ENCODE measurements at places on chromosomes 6 and 20. TPM values are rescaled to one million over a fixed set of nuclear protein-coding genes. Genes with fewer than 3 reads are reported as not detected.

- DNase-seq = no peak
- H3K4me1 ChIP-seq = no peaks in the 10 kb centered on the region
- no peak overlapping the region for H3K27ac ChIP-seq
- H3K36me3 ChIP-seq = no peaks in the 10 kb centered on the region
- peaks cover 2% of the 10 kb centered on the region for H3K27me3 ChIP-seq
Observed at GRCh38 chr6:163668061-163668426, 253.5 kb downstream of the QKI start.

DNA sequence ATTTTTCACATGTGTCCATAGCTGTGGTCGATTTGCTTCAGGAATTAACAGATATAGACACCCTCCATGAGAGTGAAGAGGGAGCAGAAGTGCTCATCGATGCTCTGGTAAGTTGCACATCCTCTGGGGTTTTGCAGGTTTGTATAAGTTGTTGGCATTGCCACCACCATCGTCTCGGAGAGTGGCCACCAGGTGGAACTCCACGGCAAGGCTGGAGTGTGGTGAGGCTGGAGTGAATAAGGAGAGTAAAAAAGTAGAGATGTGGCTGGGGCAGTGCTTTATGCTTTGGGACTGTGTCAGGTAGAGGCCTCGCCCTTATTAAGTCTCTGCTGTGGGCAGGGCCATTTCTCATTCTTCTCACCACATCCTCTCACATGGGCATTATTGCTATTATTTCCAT, 63.7 kb downstream of the CTNNBL1 start:
- H3K4me3 ChIP-seq = no peak overlapping the region
- peaks cover 4% of the 10 kb centered on the region for H3K36me3 ChIP-seq
- no peak for DNase-seq
- H3K27ac ChIP-seq = no peak overlapping the region
- no peaks in the 10 kb centered on the region for H3K27me3 ChIP-seq

DNA sequence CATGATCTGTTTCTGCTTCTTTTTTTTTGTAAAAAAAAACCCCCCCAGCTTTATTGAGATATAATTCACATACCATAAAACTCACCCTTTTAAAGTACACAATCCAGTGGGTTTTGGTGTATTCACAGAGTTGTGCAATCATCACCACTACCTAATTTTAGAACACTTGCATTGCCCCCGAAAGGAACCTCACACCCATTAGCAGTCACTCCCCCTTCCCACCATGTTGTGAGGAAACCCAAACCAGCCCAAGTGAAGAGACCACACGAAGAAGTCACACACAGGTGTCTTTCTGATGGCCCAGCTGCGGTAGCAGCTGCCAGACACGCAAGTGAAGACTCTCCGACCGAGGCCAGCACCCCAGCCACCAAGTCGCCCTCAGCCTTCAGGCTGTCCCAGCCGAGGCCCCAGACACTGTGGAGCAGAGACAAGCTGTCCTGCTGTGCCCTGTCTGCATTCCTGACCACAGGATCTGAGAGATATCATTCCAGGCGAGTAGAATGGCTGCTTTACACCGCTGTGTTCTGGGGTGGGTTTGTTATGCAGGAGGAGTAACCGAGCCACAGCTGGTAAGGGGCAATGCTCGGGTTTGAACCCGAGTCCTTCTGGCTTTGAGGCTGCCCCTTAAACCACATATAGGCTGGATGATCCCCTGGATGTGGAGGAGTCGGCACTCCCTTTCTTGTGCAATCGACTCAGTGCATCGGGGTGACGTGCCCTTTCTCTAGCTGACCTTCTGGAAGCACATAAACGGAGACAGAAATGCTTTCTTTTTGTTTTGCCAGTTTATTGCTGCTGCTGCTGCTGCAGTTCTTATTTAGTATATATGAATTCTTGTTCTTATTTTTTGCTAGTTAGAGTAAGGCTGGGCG, 59.1 kb upstream of the PTPN1 start:
- H3K27me3 ChIP-seq = no peaks in the 10 kb centered on the region
- no peaks in the 10 kb centered on the region for H3K4me1 ChIP-seq
- DNase-seq = peak; percentile 66
- no peaks in the 10 kb centered on the region for H3K36me3 ChIP-seq

The SLC16A10 gene
- 12.2 TPM for total RNA-seq

The OR2J3 gene
- not detected for total RNA-seq

The SRC gene
- total RNA-seq = 72.4 TPM

The GGTLC1 gene
- total RNA-seq = not detected
